Right lung (tissue), 10 donors: ENCODE measurements at places on chromosomes 1 and 21. TPM values are rescaled to one million over a fixed set of nuclear protein-coding genes. Genes with fewer than 3 reads are reported as not detected.

The PADI3 gene
- polyA plus RNA-seq, result not detected

The NBPF6 gene
- not detected for polyA plus RNA-seq

The DCST1 gene
- 0.34 TPM for polyA plus RNA-seq

The REN gene
- polyA plus RNA-seq, result 0.21 TPM

The HMGCS2 gene
- polyA plus RNA-seq, result 0.53 TPM

The RGL1 gene
- polyA plus RNA-seq, result 43.3 TPM

DNA sequence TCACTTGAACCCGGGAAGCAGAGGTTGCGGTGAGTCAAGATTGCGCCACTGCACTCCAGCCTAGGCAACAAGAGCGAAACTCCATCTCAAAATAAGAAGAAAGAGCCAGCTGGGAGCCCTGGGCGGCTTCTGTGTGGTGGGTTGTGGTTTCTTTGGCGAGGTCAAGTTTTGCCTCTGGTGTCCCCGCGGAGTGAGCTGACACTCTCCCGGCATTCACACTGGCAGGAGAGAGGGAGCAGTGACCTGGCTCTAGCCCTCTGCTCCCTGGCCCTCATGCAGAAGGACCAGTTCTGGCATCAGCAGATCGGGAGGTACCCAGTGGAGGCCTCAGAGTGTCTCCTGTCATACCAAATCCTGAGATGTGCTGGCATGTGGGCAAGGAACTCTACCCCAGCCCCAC, 81.0 kb upstream of the VAMP3 start:
- no peak for DNase-seq

- DNase-seq, result no peak
These were observed 9.6 kb upstream of the SPATC1L start for GRCh38 chr21:46193829-46194373.

GRCh38 chr1:239155466-239156091, 230.8 kb upstream of the CHRM3 start:
- no peak for DNase-seq

DNA sequence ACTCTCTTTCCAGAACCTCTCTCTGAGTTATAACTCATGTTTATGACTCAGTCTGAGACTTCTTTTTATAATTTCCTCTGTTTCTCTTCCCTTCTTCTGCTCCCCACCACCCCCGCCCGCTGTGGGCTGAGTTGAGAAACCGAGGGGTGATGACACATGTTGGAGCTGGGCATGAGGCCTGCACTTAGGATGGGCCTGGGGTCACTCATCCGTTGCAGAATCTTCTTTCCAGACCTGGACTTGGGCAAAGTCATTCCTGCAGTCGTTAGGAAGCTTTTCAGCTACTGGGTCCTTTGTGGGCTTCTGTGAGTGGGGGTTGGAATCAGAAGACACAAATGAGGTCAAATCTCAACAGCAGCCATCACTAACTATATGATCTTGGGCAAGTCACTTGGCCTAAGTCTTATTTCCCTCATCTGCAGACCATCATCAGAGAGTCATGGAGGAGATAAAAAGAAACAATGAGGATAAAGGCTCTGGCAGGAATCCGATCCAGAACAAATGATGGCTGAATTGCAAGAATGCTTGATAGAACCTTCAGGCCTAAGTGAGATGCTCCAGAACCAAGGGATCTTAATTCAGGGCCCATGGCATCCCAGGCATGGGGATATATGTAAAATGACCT, 53.4 kb downstream of the RPS6KA1 start:
- DNase-seq, result no peak

GRCh38 chr21:41321211-41321907, 4.8 kb downstream of the FAM3B start:
- DNase-seq, result no peak

- no peak for DNase-seq
These were observed at the start of gene IL19 for GRCh38 chr1:206770531-206771337. Gene IL19 (plus strand): TSS chr1:206770773. CDS start chr1:206836663, 65,890 bp downstream.

DNA sequence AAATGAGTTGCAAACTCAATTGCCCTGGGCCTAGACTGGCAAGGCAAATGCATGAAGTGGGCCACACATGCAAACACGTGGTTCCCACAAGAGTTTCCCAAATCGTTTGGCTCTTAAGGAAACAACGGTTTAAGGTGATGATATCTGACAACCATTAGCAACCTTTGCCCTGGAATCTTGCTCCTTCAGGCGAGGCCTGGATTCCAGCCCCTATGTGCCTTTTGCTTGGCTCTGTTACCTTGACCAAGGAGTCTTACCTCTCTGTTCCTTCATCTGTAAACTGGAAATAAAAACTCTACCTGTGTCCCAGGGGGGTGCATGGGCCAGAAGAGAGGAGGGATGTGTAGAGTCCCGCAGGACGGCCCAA, 72.1 kb upstream of the CASZ1 start:
- no peak for DNase-seq
